ENCODE measurements at places on chromosomes 1 and 21.

DNA sequence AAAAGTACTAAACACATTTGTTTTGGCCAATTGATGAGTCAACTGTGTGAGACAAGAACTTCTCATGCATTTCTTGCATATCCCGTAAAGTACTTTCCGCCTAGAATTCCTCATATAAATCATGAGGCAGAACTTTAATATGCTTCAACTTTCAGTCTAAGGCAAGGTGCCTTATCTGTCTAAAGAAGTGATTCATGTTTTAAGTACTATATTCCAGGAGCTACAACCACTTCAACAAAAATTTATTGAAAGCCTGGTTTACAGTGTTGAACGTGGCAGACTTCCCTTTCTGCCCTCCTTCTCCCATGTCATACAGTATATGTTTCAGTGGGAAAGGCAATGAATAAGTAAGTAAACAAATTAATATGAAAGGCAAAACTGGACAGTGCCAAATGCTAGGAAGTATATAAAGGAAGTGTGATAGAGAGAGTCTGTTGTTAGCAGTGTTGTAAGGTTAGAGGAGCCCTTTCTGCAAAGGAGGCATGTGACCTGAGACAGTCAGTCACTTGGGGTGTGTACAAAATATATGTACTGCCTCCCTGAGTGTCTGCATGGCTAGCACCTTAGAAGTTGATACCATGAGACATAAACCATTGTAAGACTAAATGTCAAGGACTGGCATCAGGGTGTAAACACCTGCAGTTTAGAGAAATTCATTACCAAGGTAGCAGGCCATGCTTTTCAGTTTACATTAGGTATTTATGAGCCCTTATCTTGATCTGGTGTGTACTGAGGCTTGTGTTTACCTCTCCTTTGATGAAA, 362.2 kb downstream of the SRGAP2C start:
- no peak for DNase-seq

DNA sequence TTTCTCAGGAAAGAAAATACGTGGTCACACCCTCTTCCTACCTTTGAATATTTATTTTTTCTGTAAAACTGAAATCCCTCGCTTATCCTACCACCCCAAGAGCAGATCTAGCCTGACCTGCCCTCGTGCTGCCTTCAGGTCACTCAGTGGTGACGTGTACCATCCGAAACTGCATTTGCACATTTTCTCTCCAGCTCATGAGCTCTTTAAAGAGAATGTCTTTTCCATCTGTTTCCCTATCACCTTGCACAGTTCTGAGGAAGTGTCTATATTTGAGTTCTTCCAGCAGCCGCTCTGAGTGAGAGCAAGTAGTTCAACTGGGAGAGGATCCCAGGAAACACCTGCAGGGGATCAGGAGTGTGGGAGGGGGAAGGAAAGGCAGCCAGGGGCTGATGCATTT, 91.7 kb downstream of the OMA1 start:
- DNase-seq = no peak

DNA sequence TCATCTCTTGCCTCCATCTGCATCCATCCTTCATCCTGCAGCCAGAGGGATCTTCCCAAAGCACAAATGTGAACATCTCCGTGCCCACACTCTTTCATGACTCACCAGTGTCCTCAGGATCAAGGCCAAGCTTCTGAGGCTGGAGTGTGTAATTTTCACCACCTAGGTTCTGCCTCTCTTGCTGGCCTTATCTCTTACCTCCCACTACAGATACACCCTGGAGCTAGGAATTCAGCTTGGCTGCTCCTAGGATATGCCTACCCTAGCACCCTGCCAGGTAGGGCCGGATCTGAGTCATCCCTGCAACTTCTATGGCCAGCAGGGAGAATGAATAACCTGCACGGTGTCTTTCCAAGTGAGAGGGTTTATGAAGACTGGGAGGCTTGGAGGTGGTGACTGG, 208.7 kb upstream of the CSF3R start:
- no peak for DNase-seq

- no peak for DNase-seq
Observed at GRCh38 chr1:238318294-238319110, 427.8 kb upstream of the ZP4 start.

- no peak for DNase-seq
Observed at GRCh38 chr21:25701529-25701928, 33.2 kb downstream of the ATP5PF start.

DNA sequence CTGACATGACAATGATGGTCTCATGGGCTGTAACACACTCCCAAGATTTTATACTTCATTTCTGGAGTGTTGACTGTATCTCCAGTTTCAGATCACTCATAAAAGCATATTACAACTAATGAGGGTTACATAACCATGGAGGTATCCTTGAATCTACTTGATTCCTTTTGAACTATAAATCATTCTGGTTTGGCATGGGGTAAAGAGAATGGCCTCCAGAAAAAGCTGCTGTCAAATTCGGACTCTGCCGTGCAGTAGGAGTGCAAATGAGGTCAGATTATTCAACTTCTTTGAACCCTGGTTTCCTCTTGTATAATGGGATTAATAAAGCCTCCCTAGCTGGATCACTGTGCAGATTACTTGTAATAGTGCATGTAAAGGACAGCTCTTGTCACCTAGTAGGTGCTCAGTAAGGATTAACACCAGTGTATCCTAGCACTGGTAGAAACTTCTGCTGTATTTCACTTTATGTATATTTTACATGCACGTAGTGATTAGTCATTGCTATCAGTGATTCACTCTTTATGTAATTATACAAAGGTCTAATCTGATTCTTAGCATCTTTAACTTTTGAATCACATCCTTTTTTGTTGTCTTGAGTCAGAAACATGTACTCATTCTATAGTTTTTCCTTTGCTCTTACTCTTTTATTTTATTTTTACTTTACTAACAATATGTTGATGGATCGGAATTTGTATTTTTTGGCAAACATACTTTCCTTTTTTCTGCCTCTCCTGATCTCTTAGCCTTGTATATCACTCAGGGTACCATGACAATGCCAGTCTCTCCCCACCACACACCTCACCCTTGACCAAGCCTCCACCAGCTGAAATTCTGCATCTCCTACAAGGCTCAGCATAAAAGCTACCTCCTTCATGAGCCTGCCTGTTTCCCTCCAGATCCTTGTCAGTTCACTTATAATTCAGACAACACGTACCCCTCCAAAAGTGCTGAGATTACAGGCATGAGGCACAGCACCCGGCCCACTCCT, 3.2 kb downstream of the LRRC8C start:
- DNase-seq = no peak

DNA sequence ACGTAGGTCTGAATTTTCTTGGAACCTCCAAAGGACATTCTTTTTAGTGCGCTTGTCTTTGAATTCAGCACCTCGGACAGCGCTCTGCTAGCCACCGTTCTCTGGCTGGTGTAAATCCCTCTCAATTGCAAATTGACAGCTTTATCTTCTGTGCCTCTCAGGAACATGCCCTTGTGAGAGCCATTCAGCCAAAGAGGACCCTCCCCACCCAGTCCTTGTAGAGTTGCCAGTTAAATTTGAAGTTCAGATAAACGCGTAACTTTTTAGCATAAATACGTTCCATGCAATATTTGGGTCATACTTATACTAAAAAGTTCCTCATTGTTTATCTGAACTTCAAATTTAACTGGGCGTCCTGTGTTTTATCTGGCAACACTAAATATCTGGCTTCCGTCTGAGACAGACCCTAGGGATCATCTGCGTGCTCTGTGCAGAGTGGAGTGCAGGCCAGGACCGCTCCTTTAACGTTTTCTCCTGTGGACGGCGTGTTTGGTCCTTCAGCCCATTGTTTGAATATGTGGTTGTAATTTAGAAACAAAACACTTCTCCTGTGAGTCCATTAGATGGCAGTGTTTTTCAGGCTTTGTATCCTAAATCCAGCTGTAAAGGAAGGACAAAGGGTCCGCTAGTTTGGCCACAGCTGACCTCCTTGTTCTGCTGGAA, 7.0 kb downstream of the KCNAB2 start:
- DNase-seq = peak; percentile 21

GRCh38 chr1:222616525-222616924, 1.4 kb upstream of the MIA3 start:
- no peak for DNase-seq

DNA sequence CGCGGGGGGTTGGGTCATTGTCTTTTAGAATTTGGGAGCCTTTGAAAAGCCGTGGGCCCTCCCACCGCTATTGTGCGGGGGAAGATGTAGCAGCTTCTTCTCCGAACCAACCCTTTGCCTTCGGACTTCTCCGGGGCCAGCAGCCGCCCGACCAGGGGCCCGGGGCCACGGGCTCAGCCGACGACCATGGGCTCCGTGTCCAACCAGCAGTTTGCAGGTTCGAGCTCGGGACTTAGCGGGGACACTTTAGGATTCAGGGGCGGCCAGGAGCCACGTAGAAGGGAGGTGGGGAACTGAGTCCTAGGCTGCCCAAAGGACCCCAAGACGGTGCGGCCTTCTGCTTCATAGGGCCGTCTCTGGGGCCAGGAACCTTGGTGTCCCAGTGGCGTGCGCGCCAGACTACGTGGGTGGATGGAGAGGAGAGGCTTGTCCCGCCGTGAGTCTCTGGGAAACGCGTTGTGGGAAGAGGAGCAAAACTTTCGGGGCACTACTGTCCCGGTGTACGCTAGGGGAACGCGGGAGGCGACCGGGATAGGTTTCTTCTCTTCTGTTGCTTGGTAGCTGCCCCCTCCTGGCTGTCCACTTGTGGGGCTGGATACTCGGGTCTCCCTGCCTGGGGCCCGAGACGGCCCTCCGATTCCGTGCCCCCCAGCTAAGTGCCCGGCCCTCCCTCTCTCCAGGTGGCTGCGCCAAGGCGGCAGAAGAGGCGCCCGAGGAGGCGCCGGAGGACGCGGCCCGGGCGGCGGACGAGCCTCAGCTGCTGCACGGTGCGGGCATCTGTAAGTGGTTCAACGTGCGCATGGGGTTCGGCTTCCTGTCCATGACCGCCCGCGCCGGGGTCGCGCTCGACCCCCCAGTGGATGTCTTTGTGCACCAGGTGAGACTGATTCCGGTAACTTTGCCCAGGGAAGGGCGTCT, at the start of gene LIN28A:
TSS of gene LIN28A (plus strand) at position 112 of the 918 bp plus-strand sequence. CDS start at position 187, 75 bp downstream.
- no peak for DNase-seq

DNA sequence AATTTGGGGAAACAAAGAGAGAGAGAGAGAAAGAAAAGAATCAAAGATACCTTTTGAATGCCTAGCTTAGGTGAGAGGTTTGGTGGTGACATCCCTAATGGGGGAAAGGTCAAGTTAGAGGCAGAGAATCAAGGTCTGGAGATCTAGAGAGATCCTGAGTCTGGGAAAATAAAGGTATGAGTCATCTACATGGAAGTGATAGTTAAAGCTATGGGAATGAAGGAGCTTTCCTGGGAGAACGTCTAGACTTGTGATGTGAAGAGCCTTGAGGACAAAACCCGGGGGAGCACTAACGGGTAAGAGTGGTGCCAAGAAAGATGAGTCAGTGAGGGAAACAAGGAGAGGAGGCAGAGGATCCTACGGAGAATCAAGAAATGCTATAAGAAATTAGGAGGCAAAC, 110.8 kb upstream of the RUNX1 start:
- no peak for DNase-seq

GRCh38 chr1:235918465-235918864, 51.8 kb upstream of the LYST start:
- DNase-seq = no peak

GRCh38 chr1:206933333-206933945, 11.7 kb upstream of the FCMR start:
- DNase-seq = no peak

DNA sequence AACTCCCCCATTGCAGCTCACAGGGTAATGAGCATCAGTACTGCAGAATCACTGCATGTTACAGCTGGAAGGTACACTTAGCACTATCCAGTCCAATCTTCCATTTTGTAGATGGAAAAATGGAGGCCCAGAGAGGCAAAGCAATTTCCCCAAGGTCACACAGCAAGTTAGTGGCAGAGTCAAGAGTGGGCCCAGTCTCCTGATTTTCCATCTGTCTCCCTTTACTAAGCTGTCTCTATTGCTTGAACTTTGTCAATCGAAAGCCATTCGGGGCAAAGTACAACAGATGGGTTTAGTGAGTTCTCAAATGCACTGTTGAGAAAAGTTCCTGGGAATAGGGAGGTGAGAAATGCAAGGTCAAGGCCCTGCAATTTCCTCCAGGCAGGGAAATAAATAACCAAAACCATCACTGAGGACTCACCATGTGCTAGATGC, 50.4 kb upstream of the IFFO2 start:
- DNase-seq = no peak

DNA sequence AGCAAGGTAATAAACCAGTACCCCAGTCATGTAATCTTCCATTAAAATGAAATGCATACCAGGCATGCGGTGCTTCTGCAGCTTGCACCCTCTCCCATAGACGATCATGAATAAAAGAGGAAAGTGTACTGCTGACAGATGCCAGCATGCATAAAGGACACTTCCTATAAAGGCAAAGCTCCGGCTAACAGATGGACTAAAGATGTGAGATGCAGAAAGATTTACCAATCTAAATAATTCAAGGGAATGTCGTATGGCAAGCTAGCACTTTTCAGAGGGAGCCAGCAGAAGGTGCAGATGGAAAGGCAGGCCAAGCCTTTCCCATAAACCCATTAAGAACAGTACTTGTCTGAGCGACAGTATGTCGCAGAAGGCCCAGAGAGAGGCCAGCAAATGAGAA, 542.0 kb downstream of the NUF2 start:
- no peak for DNase-seq

- DNase-seq = no peak
Observed at GRCh38 chr1:46148318-46148717, 15.9 kb upstream of the PIK3R3 start.

GRCh38 chr1:214664651-214665433, 61.8 kb downstream of the CENPF start:
- DNase-seq = no peak

GRCh38 chr1:50917138-50918137, 42.6 kb downstream of the FAF1 start:
- no peak for DNase-seq

- no peak for DNase-seq
Observed at GRCh38 chr21:40176724-40177123, 309.5 kb downstream of the PCP4 start.

DNA sequence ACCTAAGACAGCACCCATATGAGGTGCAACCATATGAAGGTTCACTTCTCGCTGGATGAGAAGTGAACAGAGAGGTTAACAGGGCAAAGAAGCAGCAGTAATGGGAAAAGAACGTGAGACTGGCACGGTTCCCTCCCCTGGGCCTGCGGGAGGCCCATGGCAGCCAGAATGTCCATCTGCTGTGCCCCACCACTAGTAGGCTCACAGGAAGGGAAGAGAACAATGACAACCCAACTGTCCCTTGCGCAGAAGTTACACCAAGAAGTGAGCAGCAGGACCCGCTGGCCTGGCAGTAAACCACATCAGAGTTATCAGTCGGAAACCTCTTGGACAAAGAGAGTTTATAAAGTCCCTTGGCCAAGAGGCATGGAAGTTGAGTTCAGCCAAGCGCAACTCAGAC, 11.3 kb downstream of the HIVEP3 start:
- no peak for DNase-seq
